AG09319 (cell line): ENCODE measurements at places on chromosomes 1 and 21.
A peak's percentile ranks its signal among the peaks of the same experiment; 100 is the strongest.

DNA sequence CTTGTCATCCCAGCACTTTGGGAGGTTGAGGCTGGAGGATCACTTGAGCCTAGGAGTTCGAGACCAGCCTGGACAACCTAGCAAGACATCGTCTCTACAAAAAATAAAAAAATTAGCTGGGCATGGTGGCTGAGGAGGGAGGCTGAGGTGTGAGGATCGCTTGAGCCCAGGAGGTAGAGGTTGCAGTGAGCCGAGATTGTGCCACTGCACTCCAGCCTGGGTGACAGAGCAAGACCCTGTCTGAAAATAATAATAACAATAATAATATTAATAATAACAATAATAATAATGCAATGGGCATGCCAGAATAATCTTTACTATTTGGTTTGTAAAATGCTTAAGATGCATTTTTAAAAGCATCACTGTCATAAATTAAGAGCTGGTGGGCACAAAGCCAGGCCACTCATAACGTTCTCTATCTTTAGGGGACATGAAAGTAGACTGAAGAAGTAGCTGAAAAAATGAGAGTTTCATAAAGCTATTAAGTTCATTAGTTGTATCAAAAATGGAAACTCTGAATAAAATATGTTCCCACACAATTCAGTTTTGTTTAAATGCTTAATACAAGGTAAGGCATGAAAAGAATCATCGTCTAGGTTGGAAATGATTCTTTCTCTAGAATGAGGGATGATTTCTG lies 51.6 kb upstream of the ITPKB start:
- no peak for DNase-seq

DNA sequence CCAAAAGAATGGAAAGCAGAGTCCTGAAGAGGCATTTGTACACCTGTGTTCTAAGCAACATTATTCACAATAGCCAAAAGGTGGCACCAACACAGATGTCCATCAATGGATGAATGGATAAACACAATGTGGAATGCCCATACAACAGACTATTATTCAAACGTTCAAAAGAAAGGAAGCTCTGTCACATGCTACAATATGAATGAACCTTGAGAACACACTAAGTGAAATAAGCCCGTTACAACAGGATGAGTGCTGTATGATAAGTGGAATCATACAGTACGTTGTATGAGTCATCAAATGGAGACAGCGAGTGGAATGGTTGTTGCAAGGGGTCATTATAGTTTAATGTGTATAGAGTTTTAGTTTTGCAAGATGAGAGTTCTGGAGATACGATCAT lies 80.1 kb downstream of the SH3BGR start:
- no peak for DNase-seq

GRCh38 chr1:100502052-100502792 lies 35.7 kb upstream of the GPR88 start:
- no peak for DNase-seq

DNA sequence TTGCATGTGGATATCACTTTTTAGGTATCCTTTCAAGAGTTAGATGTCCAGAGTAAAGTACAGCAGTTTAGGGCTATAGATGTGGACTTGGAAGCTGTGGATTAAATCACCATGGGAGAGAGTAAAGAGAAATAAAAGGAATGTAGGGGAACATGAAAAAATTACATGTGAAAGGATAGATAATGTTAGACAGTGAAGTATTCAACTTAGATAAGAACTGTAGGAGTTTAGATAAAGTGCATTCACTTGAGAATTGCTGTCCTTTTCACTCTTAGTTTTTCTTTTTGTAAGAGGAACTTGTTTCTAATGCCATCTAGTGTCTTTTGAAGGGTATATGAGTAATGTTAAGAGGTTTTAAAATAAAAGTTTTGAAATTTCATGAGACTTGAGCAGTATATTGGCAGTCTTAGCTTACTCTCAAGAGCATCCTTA lies 40.1 kb downstream of the MAST2 start:
- peak; percentile 10 for DNase-seq

- no peak for DNase-seq
Observed at GRCh38 chr1:91717839-91718238, 168.1 kb downstream of the TGFBR3 start.

- no peak for DNase-seq
Observed at GRCh38 chr1:83043244-83043643, 955.7 kb downstream of the TTLL7 start.

GRCh38 chr21:37711836-37712568 lies 204.3 kb downstream of the KCNJ6 start:
- peak; percentile 19 for DNase-seq

GRCh38 chr21:21807598-21807903 lies 809.3 kb downstream of the NCAM2 start:
- no peak for DNase-seq

DNA sequence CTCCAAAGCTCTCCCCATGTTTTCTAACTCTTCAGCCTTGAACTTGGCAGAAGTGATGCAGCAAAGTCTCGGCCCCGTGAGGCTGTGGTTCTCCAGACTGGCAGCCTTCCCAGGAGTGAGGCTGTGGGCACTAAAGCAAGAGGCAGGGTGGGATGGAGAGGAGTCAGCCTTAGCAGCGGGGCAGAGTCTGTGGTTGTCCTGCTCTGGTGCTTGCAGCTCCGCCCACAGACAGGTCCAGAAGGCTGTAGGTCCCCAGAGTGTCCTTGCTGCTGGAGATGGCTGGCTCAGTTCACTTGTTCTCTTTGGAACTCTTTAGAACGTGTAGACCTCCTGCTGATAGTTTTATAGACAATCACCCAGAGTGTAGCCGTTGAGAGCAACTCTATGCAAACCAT lies 142.6 kb downstream of the AJAP1 start:
- no peak for DNase-seq

DNA sequence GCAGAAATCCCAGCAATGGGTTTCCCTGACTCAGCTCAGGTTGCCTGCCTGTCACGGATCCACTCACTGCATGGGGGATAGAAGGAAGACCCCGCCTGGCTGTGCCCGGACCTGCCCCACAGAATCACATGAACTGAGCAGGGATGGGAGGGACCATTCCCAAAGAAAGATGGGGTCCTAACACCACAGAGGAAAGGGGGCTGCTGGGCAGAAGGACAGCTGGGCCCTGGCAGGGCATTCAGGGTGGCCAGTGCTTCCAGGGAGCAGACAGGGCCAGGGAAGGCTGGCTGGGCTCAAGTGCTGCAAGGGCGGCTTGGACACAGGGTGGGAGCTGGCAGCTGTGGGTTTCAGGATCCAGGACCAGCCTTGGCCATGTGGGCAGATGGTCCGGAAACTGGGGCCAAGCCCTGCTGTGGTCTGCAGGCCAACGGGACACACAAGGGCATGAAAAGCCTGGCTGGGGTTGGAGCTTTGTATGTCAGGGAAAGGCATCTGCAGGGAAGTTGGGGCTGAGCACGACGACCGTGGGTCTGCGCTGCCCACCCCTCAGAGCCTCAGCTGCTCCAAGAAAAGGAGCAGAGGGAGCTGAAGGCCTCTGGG lies 723.9 kb downstream of the PTPRU start:
- DNase-seq: no peak

DNA sequence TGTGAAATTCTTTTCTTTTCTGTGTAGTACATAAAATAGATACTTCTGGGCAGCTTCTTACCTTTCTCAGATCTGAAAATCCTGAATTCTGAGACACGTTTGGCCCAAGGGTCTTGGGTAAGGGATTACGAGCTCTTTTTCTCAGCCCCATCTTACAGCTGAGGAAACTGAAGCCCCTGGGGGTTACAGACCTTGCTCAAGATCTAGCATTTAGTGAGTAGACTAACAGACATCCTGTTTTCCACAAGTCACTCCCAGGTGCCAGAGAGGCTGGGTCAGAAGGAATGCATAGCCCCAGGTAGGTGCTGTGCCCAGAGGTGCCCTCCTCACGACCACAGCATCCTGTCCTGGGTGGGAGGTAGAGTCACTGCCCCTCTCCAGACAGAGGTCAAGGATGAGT lies 13.2 kb upstream of the CREG1 start:
- no peak for DNase-seq

- DNase-seq: no peak
Observed at GRCh38 chr1:109315288-109315687, 8.5 kb upstream of the MYBPHL start.

GRCh38 chr1:28781305-28781704 lies 30.7 kb upstream of the OPRD1 start:
- no peak for DNase-seq

GRCh38 chr1:203463469-203464062 lies 12.0 kb upstream of the PRELP start:
- DNase-seq: no peak

DNA sequence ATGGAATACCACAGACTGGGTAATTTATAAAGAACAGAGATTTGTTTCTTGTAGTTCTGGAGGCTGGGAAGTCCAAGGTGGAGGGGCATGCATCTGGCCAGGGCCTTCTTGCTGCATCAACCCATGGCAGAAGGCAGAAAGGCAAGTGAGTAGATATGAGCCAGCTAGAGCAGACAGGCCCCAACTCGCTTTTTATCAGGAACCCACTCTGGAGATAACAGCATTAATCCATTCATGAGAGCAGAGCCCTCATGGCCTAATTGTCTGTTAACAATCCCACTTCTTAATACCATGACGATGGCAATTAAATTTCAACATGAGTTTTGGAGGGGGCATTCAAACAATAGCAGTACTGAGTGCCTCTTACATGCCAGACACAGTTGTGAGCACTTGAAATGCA lies 87.2 kb upstream of the SOX13 start:
- DNase-seq: no peak

DNA sequence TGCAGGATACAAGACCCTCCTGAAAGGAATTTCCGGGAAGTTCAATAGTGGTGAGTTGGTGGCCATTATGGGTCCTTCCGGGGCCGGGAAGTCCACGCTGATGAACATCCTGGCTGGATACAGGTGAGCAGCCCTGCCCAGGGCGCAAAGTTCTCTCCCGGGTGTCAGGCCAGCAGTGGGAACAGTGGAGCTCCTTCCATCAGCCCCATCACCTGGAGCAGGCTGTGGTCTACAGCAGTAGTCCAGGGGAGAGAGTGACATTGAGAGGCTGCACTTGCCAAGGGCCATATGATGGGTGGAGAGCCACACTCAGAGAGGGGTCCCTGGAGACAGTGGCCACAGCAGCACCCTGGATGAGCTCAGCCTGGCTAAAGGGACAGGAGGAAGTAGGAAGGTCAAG lies 44.1 kb downstream of the TFF3 start:
- no peak for DNase-seq

- no peak for DNase-seq
Observed at GRCh38 chr1:209595599-209596285, 12.2 kb downstream of the CAMK1G start.

- peak; percentile 74 for DNase-seq
Observed at GRCh38 chr1:18922319-18922726, 20.0 kb upstream of the ALDH4A1 start.

DNA sequence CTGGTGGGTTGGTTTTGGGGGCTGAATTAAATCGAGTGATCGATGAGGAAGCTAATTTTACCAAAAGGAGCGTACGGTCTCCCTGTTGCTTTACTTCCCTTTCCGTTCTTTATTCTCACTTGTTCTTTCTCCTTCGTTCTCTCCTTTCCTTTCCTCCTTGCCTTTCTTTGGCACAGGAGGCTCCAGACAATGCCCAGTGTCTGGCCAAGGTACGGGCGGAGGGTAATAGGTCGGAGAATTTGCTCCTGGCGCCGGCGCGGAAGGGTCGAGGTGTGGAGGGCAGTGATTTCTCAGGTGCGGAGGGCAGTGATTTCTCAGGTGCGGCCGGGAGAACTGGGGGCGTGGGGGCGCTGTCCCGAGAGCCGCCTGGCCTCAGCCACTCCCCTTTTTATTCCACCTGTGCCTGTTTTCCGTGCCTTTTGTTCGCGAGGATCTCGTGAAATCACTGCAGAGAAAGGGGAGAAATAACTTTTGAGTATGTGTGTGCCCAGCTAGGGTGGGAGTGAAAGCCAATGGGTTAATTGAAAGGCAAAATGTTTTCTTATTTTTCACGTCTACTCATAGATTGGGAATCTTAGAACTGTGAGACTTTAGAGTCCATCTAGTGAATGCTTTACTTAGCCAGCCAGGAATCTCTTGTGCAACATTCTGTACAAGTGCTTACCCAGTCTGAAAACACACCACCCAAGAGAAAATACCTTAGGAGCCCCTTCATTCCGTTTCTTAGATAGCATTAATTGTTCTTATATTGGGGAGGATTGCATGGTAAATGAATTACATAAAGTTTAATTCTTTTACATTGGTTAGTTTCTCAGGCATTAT lies 1.3 kb downstream of the FNBP1L start:
- DNase-seq: no peak

- no peak for DNase-seq
Observed at GRCh38 chr1:156601892-156602291, 613 bp upstream of the GPATCH4 start.

DNA sequence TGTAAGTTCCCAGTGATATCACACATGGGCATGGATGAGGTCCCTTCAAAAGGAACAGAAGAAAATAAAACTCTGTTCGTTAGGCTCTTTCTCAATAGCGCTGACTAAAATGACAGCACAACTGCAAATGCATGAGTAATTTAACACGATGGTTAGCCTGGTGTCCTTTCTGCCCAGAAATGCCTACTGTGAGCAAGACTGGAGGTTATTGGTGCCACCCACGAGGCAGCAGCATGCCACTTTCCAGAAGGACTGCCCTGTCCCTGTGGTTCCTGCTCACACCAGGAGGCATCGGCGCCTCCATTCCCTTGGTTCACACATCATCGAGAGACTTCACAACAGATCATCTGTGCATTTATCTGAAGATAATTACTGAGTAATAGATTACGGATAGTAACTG lies 26.2 kb downstream of the VPS26C start:
- no peak for DNase-seq

DNA sequence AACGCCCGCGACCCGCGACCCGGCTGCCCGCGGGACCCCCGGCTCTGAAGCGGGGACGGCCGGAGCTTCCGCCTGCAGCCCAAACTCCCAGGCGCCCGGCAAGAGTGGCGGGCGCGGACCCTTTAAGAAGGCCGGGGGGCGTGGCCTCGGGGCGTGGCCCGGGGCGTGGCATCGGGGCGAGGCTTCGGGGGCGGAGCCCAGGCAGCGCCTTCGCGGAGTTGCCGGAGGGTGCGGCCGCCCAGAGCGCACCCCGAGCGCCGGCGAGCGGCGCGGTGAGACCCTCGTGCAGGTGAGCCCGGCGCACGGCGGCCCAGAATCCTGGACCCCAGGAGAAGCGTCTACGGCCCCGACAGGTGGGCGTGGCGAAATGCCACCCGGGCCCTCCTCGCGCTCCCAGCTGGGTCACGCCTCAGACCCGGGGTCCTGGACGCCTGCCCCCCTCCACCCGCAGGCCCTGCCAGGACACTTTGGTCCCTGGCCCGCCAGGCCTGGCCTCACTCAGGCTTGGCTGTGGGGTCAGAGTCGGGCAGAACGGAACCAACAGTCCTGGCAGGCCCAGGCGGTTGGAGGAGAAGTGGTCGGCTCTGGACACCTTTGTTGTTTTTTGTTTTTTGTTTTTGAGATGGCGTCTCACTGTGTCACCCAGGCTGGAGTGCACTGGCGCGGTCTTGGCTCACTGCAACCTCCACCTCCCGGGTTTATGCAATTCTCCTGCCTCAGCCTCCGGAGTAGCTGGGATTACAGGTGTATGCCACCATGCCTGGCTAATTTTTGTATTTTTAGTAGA lies 14.4 kb downstream of the RNF223 start:
- DNase-seq: no peak

- DNase-seq: no peak
Observed at GRCh38 chr1:224175617-224176016, 7.4 kb upstream of the DEGS1 start.

GRCh38 chr1:116139592-116140134 lies 28.5 kb downstream of the MAB21L3 start:
- no peak for DNase-seq
